ENCODE measurements at places on chromosomes 2 and 18. TPM values are rescaled to one million over a fixed set of nuclear protein-coding genes. Genes with fewer than 3 reads are reported as not detected.

MSH2 gene
- total RNA-seq, result 48.7 TPM

UGT1A3 gene
- total RNA-seq, result not detected

SLC9A4 gene
- total RNA-seq, result 0.14 TPM

SAG gene
- total RNA-seq, result 0.02 TPM

IL36G gene
- total RNA-seq, result not detected

NRP2 gene
- total RNA-seq, result 2.6 TPM

ITGA6 gene
- total RNA-seq, result 8.6 TPM

LRRTM4 gene
- total RNA-seq, result not detected

ABCG5 gene
- not detected for total RNA-seq

GPAT2 gene
- 12.4 TPM for total RNA-seq

NABP1 gene
- 98.6 TPM for total RNA-seq

OR6B2 gene
- not detected for total RNA-seq

TMEM185B gene
- total RNA-seq, result 21.1 TPM

HOXD11 gene
- not detected for total RNA-seq

ANKZF1 gene
- 101 TPM for total RNA-seq

TFCP2L1 gene
- total RNA-seq, result 0.16 TPM

SERPINB7 gene
- total RNA-seq, result not detected

DUSP2 gene
- total RNA-seq, result 388 TPM

TGFA gene
- total RNA-seq, result 2.5 TPM

PTGR3 gene
- total RNA-seq, result 40.4 TPM

CD207 gene
- total RNA-seq, result not detected

C1GALT1C1L gene
- total RNA-seq, result not detected

GPR155 gene
- 13.5 TPM for total RNA-seq

PLGLB1 gene
- 5.7 TPM for total RNA-seq

MARCHF4 gene
- total RNA-seq, result not detected

SERPINB13 gene
- not detected for total RNA-seq

ITGB6 gene
- total RNA-seq, result not detected

IL36RN gene
- total RNA-seq, result not detected

UGT1A4 gene
- total RNA-seq, result not detected

GGCX gene
- 20.3 TPM for total RNA-seq

LIMS3 gene
- 0.17 TPM for total RNA-seq

Data from activated T-cell treated with anti-CD3 and anti-CD28 coated beads, Interleukin-2, amount 50 U/mL, for 72 hours (primary cell).